Stimulated activated CD4-positive, alpha-beta T cell treated with anti-CD3 and anti-CD28 coated beads, Interleukin-12 subunit alpha, Interleukin-12 subunit beta, amount 100 ng/mL, for 48 hours (primary cell): ENCODE measurements at places on chromosomes 2 and 18.

DNA sequence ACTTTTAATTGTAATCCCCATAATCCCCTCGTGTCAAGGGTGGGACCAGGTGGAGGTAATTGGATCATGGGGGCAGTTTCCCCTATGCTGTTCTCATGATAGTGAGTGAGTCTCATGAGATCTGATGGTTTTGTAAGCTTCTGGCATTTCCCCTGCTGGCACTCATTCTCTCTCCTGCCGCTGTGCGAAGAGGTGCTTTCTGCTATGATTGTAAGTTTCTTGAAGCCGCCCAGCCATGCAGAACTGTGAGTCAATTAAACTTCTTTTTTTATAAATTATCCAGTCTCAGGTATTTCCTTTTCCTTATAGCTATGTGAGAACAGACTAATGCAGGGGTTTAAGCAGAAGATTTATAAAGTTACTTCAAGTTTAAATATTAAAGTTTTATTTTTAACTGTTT is 655.2 kb downstream of the EPHA4 start:
- no peak for DNase-seq

GRCh38 chr2:142876423-142876822 is 1.0 kb upstream of the KYNU start:
- DNase-seq: no peak

- DNase-seq: no peak
Observed at GRCh38 chr18:76246590-76246989, 248.5 kb downstream of the ZNF516 start.

DNA sequence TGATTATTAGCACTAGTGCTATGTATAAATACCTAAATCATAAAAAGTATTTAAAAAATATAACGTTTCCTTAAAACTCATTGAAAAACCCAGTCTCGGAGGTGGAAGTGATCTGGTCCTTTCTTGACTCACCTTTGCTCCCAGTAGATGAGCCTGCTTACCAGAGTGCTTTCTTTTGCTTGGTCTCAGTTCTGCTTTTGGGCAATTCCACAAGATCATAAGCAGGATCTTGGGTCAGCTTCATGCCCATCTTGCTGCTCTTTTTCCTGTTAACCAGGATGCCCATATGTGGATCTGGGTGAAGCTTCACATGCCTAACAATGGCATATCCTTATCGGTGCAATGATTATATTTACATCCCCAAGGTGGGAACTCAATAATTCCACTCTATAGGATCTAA is 332.1 kb upstream of the FAM98A start:
- no peak for DNase-seq

- DNase-seq: no peak
Observed at GRCh38 chr18:75244351-75245313, 34.0 kb downstream of the TSHZ1 start.

DNA sequence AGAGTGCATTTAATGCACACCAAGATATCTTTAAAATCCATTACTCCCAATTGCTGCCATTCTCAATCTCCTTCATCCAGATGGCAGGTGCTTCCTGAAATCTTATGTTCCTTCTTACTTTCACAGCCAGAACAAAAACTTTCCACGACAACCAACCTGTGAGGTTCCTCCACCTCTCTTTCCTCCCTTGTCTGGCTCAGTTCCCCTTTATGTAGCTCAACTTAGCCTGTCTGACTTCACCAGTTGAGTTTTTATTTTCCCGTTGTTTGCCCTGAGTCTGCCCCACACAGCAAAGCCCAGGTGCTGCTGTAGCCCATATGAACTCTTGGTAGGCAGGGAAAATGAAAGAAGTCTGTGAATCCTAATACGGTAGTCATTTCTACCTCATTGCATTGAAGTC is 112.5 kb downstream of the MREG start:
- no peak for DNase-seq

GRCh38 chr18:28175150-28175929 is 1.6 kb downstream of the CDH2 start:
- DNase-seq: no peak

DNA sequence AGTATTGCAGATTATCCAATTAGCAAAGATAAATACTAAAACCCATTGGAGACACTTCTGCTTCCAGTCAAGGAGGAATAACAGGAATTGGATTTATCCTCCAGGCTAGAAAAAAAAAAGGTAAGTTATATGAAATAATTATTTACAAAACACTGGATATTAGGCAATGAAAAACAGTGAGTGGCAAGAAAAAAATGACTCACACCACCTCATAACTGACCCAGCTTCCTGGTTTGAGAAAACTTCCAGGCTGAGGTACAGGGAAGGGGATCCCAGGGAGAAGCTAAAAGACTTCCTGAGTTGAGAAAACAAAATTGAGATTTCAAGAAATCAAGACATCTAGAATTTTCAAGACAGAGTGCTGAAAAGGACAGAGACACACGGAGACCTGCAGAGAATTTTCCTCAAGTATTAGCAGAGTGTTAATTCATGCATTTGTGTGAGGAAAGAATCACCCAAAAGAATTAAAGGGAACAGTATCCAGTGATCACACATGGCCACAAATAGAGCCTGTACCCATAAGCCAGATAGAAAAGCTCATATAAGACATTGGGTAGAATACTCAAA is 17.4 kb downstream of the SRD5A2 start:
- no peak for DNase-seq
